Chondrocyte (in vitro differentiated cells): ENCODE measurements at places on chromosomes 12 and 14.

DNA sequence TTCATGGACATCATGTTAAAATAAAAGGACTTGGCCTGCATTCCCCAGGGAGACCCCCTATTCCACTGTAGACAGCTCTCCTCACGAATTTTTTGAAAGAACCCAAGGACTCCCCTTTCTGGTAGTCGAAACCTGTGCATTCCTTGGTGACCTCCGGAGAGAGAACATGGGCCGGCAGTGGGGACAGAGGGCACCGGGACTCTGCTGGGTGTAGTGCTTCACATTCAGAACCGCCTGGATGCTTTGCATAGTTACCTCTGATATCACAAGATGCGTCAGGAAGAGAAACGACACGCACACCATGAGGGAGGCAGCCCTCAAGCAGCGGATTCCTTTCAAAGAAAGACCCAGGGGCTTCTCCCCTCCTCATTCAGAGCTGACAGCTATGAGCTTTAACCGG lies 9.7 kb downstream of the CKAP4 start:
- no peak for DNase-seq

DNA sequence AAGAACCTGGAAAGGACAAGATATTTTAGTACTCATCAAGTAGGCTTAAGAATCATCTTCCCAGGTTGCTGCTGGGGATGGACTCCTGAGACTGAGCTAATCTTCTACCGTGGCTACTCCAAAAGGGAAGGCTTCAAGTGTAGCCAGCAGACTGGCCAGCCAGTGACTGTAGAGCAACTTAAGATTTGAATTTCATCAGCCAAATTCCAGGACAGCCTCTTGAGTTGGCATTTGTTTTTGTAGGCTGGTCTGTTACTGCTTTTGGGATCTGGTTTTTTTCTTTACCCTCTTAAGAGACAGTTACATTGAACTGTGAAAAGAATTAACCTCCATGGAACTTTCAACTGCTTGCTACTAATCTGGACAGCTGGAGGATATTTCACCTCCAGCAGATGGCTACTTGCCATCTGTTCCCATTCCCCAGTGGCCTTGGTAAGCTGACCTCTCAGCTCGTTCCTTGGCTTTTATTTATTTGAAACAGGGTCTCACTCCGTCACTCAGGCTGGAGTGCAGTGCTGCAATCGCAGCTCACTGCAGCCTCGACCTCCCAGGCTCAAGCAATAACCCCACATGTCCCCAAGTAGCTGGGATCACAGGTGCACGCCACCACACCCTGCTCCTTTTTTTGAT lies 20.7 kb downstream of the VTI1B start:
- DNase-seq = no peak

DNA sequence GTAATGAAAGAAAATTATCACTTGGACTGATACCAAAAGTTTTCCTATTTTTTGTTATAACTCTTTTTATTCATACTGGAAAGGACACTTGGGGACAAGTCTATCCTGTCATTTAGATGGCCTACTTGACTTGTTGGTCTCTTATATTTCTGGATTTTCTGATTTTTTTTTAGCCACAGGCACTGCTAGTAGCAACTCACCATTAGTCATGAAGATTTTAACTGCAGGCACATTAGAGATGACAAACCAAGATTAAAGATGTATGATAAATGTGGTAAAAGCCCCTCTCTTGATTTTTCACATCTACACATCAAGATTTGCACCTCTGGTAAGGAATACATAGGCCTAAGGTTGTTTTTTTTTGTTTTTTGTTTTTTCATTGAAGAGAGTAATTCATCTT lies 217.0 kb downstream of the SLC25A21 start:
- no peak for DNase-seq

GRCh38 chr12:80625051-80625450 lies 82.4 kb upstream of the MYF6 start:
- no peak for DNase-seq

GRCh38 chr12:6182279-6182898 lies 17.8 kb upstream of the CD9 start:
- no peak for DNase-seq

- DNase-seq = no peak
These were observed 11.8 kb upstream of the HHIPL1 start for GRCh38 chr14:99633141-99633540.

- no peak for DNase-seq
These were observed at the start of gene AKAP5 for GRCh38 chr14:64465191-64465822. AKAP5 (plus strand) TSS chr14:64465499; CDS start chr14:64468395, 2,896 bp downstream.

DNA sequence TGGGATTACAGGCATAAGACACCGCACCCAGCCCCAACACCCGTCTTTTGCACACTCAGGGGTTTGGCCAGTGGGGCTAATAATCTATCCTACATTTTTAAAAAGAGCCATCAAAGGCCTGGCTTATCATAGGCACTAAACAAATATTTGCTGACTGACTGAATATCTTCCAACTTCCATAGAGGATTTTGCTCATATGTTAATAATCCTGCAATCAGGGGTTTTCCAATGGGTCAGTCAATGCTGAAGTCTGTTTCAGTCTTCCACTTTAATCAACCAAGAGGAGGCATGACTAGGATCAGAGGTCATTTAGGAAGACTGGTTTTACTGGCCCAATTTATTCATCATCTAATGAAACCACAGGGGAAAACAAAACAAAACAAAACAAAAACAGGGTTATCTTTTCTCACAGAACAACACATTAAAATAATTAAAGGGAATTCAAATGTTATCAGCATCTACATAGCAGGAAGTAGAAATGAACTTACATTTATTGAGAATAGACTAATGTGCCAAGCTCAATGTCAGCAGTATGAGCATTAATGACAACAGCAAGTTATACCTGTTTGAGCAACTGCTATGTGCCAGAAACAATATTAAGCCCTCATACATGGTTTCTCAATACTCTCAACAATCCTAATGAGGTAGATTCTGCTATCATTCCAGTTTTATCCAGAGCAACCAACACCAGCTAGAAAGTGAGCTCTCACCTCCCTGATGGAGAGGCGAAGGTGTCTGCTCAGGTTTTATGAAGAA lies 372.2 kb downstream of the EGLN3 start:
- DNase-seq = no peak

DNA sequence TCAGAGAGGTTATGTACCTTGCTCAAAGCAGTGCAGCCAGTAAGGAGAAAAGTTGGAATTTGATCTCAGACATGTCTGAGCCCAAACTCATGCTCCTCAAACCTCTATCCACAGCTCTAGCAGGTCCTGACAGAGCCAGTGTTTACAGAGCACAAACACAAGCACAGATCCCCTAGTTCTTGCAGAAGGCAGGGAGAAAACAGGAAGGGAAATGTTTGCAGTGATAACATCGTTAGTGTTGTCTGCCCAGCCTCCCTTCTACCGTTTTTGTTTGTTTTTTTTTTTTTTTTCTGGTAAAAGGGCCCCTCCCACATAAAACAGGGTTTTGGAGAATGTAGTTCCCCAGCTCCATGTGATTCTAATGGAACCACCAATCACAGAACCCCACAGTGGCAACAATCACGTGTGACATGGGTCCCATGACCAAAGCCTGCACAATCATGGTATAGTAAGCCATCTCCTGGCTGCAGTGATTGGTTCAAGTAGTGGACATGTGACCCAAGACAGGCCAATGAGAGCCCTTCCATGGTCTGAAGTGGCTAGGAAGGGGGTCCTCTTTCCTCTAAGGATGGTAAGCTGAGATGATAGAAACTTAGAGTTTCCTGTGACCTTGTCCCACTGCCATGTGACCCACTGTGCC lies 513.4 kb downstream of the MED13L start:
- no peak for DNase-seq

- DNase-seq = no peak
These were observed 160.6 kb downstream of the KCNA5 start for GRCh38 chr12:5204271-5204670.
